Kidney (tissue), 22 donors: ENCODE measurements at places on chromosomes 3 and 15. TPM values are rescaled to one million over a fixed set of nuclear protein-coding genes. Genes with fewer than 3 reads are reported as not detected.
A peak's percentile ranks its signal among the peaks of the same experiment; 100 is the strongest.

DNA sequence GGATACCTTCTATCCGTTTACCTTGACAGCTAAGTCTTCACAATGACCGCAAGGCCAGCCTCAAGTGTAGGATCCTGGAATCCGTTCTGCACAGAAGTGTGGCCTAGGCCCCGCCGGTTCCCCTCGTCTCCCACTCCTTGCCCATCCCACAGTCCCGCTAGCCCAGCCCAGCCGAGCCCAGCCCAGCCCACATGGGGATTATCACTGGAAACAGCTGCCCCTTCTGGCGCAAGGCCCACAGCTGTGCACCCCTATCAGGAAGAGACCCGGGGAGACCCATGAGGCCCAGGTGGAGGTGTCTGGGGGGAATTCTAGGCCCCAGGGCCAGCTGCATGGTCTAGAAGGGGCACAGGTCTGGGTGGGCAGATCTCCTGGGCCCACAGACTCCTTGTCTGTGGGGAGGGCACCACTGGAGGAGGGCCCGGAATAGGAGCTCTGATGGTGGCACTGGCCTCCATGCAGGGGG, 27.9 kb upstream of the KLF13 start:
- H3K27ac ChIP-seq, result no peak overlapping the region
- H3K4me3 ChIP-seq, result no peak overlapping the region
- no peak for DNase-seq
- peaks cover 12% of the 10 kb centered on the region for H3K4me1 ChIP-seq

DUOX1 gene
- total RNA-seq, result 1.6 TPM

GRCh38 chr15:71844916-71845315, 34.6 kb downstream of the NR2E3 start:
- H3K27me3 ChIP-seq, result no peaks in the 10 kb centered on the region
- H3K27ac ChIP-seq, result no peak overlapping the region
- H3K4me3 ChIP-seq, result no peak overlapping the region
- H3K4me1 ChIP-seq, result no peaks in the 10 kb centered on the region
- peaks cover 5% of the 10 kb centered on the region for H3K36me3 ChIP-seq

DNA sequence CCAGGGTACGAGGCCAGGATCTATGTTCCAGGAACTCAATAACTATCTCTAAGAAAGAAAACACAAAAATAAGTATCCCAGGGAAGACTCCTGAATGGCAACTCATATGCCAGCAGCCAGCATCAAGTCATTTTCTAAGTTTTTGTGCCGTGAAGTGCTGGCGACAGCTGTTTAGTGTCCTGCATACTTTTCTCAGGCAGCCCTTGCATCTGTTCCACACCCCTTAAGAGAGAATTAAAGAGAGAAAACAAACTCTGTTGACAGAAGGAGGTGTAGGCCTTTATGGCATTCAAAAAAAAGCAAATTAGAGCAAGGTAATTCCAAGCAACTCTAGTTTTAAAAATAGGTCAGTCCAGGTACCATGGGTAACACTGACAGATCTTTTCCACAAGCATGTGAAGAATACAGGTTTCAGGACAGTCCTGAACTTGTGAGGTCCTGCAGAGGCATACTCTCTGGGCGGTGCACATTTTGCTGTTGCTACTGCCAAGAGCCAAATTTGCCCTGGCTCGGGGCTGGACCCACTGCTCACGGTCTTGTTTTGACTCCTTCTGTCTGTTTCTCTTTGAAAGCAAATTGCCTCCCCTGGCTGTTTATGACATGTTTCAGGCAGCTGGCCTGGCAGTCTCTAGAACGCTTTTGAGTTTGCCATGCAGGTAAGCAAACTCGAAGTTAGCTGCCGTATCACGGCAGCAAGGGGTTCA, 252.1 kb upstream of the ADAMTS9 start:
- no peak overlapping the region for H3K4me3 ChIP-seq
- H3K36me3 ChIP-seq, result no peaks in the 10 kb centered on the region
- no peak overlapping the region for H3K27ac ChIP-seq
- no peaks in the 10 kb centered on the region for H3K27me3 ChIP-seq

CTXN2 gene
- total RNA-seq, result 0.06 TPM

FAM107A gene
- 180 TPM for total RNA-seq

DNA sequence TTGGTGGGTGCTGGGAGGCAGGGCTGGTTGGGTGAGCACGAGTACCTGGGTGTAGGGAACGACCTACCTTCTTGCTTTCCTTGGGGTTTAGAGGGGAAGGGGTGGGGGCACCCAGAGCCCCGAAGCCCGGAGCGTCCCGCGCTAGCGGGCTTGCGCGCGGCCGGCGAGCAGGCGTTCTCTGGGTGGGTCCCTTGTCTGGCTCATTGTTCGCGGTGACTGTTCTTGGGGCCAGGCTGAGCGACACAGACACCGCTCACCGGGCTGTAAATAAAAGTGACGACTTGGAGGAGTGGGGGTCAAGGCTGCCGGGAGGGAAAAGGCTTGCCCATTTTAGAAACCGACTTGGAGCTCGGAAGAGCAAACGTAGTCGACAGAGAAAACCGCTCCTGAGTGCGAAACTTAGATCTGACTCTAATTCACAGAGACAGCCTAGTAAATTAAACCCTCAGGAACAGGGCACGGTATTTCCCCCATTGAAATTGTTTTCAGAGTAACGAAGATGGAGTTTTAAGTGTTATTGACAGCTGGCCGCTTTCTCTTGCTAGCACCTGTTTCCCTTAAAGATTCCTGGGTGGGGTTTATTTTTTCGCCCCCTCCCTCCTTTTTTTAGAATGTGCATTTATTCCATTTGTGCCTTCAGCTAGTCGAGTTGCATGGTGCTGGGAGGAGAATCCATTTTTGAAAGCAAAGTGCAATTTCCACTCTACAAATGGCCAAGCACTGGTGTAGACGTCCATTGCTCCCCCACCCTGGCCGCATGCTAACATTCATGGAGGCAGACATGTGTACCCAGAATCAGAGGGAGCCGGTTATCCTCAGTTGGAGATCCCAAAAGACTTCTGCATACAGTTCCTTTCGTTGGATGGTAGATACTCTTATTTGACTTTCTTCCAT, 532.1 kb upstream of the SEMA6D start:
- no peaks in the 10 kb centered on the region for H3K36me3 ChIP-seq
- DNase-seq, result peak; percentile 57
- H3K27ac ChIP-seq, result no peak overlapping the region
- H3K4me1 ChIP-seq, result peaks cover 4% of the 10 kb centered on the region
- peak overlapping the region; percentile 46 for H3K4me3 ChIP-seq

- H3K27me3 ChIP-seq, result no peaks in the 10 kb centered on the region
- DNase-seq, result peak; percentile 85
- peaks cover 3% of the 10 kb centered on the region for H3K4me1 ChIP-seq
- H3K4me3 ChIP-seq, result peak overlapping the region; percentile 73
- H3K27ac ChIP-seq, result peak overlapping the region; percentile 76
- no peaks in the 10 kb centered on the region for H3K36me3 ChIP-seq
These were observed 1.5 kb downstream of the IGF2BP2 start for GRCh38 chr3:185823078-185824044.

DNA sequence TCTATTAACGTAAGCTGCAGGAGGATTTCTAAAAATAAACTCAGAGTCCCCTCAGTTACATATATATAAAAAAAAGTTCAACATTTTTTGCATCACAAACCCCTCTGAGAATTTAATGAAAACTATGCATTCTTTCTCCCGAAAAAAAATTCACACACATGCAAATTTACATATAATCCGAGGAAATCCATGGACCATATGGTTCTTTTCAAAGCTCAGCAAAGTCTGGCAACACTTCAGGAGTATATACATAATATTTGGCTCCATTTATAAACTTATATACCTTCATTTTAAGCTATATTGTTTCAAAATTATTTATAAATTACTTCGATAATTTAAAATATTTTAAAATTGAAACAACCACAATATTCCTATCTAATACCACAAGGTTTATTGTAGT, 140.7 kb upstream of the PLXND1 start:
- H3K27ac ChIP-seq, result no peak overlapping the region
- no peaks in the 10 kb centered on the region for H3K27me3 ChIP-seq
- no peaks in the 10 kb centered on the region for H3K4me1 ChIP-seq
- no peak for DNase-seq

PRR20G gene
- not detected for total RNA-seq

GRCh38 chr3:125098611-125099291, 43.0 kb upstream of the HEG1 start:
- H3K4me3 ChIP-seq, result no peak overlapping the region
- H3K36me3 ChIP-seq, result no peaks in the 10 kb centered on the region
- H3K27me3 ChIP-seq, result no peaks in the 10 kb centered on the region
- no peak overlapping the region for H3K27ac ChIP-seq

MANF gene
- total RNA-seq, result 96.5 TPM

CSNK1G1 gene
- total RNA-seq, result 25.8 TPM
